H9 (cell line): ENCODE measurements at places on chromosomes 2 and 18.

DNA sequence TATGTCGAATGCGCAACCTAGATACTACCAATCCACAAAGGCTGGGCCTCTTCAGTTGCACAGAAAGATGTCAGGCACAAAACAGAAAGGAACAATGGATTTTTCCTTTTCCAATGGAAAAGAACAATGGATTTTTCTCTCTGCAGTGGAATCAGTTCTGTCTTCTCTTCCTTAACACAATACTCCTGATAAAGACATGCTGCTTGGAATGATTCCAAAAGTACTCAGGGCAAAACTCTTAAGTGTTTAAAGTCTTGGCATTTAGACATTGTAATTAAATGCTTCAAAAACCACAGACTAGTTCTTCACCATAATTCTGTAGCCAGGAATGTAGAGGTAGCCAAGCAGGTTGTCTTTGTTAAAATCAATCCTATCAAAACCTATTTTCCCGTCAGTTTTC is 46.7 kb upstream of the FLACC1 start:
- no peak for DNase-seq

GRCh38 chr2:121960251-121960650 is 204.8 kb downstream of the TSN start:
- DNase-seq = no peak

GRCh38 chr2:172462849-172463381 is 35.5 kb downstream of the ITGA6 start:
- no peak for DNase-seq

DNA sequence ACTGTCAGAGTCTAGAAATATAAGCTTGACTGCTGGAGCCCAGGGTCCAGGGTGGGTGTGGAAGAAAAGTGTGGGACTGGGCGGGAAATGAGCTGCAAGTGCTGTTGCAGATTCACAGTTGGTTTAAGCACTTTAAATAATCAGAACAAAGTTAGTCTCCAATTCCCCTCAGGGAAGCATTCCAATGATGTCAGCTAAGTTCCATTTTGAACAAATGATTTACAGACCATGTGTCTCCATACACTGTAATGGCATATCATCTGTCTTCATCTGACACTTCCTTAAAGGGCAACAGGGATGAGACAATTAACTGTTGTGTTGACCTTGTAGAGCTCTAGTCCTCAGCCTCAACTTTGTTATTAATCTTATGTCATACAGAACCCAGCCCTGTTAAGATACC is 31.5 kb upstream of the REG3A start:
- no peak for DNase-seq

DNA sequence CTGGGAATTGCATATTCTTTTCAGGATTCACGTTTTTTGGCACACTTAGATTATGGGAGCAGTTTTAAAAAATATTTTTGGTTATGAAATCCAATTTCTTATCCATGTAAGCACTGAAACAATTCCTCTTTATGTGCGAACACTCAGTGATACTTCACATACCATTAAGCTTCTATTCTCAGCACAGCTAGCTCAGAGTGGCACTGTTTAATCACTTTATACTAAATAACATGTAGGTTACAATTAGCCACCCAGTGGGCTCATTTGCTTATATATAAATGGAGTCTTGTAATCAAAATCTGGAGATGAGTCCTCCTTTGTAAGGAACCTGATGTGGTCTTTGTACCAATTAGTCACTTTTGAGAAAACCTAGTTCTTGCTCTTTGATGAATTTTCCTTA is 11.3 kb upstream of the MC4R start:
- no peak for DNase-seq

DNA sequence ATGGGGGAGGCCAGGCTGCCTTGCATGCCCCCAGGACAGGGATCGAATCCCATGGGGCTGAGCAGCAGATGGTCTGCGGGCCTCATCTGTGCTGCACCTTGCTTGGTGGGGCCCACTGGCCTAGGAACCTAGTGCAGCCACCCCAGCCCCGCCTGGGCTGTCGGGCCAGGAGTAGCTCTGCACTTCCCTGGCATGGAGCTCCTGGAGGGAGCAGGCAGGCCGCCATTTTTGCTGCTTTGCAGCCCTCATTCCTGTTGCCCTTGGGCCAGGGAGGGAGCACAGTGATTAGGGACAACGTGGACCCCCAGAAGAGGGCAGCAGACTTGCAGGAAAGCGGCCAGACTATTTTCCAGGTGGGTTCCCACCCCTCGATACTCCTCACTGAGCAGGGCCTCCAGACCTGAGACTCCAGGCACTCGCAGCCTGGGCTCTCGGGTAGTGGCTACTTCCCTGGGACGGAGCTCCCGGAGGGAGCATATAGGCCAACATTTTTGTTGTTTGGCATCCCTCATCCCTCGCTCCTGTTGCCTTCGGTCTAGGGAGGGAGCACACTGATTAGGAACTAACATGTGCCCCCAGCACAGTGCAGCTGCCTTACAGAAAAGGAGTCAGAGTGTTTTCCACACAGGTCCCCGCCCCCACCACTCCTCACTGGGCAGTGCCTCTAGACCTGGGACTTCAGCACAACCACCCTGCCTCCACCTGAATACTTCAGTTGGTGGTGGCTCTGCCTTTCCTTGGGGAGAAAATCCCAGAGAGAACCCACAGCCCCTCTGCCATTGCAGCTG is 99.5 kb downstream of the MAIP1 start:
- peak; percentile 87 for DNase-seq
